ENCODE measurements at places on chromosomes 2 and 18.

DNA sequence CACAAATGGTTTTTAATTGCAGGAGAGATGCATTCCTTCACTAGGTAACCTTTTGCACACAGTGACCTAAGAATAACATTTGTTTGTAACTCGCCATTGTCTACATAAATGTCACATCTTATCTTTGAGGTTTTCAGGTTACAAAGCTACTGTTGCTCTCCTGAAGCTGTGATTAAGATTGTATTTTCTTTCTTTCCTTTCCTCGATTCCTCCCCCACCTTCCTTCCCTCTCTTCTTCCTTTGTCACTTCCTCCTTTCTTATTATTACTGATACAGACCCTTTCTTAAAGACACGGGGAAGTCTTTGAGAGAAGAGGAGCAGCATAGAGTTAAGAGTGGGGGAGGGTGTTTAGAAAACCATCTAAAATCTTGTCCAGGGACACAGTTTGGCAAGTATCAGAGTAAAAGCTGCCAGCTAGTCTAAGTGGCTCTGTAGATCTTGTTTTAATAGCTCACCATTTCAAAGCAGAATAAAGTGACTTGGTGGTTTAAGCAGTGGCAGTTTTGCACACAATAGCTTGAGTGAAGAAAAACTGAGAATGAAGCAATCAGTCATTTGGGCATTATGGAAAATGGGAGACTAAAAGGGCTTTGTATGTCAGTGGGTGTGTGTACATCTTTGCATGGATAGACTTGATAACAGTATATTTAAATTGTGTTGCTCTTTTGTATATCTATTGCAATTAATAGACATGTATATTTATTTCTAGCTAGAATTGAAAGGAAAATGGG lies 10.9 kb downstream of the CERS6 start:
- DNase-seq = no peak

DNA sequence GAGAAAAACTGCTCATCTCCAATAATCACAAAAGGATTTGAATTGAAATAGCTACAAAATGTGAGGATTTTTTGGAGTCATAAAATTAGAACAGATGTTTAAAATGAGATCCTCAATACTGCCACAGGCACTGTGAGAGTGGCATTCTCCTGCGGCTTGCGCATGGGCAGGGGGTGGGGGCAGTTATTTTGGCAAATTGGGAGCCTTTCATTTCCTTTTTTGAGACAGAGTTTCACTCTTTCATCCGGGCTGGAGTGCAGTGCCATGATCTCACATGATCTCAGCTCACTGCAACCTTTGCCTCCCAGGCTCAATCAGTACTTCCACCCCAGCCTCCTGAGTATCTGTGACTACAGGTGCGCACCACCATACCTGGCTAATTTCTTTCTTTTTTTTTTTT lies 42.4 kb downstream of the POMC start:
- no peak for DNase-seq

DNA sequence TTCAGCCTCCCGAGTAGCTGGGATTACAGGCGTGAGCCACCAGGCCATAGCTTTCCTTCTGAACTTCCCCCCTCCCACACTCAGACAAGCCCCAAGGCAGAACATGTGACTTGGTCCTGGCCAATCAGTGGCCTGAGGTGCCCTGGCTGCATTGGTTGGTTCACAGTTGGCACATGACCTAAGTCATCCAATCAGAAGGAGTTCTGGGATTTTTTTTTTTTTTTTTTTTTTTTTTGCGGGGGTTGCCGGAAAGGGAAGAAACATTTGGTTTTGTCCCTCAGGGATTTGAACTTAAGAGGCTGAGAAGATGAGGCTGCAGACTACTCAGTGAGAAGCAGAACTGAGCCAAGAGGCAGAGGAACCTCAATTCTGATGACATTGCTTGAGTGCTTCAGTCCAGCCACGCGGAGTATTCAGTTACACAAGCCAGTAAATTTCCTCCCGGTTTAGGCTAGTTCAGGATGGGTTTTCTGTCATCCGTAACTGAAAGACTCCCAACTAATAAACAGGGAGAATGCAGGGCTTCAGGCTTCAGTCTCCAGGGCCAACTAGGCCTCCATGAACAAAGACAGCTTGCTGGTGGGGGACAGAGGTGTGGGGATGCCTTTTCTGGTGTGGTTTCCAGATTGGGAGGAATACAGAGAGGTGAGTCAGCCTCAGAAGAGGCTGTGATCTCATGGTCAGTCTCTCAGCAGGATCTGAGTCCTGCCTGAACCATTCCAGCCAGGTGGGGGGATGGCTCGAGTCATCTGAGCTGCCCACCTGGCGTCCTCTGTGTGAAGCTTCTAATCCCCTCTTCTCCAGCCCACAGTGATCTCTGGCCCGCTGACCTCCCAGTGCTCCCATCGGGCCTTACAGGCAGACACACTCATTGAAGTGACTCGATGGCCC lies 9.2 kb downstream of the PTMA start:
- DNase-seq = peak; percentile 81

DNA sequence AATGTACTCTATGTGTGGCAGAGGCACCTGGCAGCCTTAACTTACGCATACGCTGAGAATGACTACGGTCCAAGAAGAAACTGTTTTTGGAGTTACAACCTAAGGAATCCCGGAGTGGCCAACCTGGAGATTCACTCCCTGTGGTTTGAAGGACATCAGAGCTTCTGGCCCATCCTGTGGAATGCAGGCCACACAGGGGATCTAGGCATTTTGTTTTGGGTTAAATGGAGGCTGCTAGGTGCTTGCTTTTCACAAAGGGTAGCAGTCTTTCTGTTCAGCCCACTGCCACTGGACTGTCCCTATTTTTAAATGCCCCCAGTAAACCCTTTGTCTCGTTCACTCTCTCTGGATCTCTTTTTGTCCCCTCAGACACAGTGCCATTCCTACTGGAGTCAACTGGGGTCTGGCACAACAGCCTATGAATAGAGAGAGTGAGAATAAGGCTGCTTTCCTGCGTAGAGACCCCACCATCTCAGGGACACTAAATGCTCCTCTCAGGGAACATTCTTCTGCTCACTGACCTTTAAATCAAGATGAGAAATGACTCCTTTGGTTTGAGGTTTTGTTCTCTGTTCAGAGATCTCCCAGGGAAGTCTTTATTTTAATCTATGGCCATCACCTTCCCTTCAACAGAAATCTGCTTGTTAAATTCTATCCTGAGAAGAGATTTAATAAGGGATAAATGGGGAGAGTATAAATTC lies 124.9 kb downstream of the B3GNT2 start:
- no peak for DNase-seq

GRCh38 chr2:10481666-10482157 lies 33.6 kb upstream of the ODC1 start:
- no peak for DNase-seq

- DNase-seq = no peak
Observed at GRCh38 chr2:22494156-22494555, 890.8 kb upstream of the KLHL29 start.

DNA sequence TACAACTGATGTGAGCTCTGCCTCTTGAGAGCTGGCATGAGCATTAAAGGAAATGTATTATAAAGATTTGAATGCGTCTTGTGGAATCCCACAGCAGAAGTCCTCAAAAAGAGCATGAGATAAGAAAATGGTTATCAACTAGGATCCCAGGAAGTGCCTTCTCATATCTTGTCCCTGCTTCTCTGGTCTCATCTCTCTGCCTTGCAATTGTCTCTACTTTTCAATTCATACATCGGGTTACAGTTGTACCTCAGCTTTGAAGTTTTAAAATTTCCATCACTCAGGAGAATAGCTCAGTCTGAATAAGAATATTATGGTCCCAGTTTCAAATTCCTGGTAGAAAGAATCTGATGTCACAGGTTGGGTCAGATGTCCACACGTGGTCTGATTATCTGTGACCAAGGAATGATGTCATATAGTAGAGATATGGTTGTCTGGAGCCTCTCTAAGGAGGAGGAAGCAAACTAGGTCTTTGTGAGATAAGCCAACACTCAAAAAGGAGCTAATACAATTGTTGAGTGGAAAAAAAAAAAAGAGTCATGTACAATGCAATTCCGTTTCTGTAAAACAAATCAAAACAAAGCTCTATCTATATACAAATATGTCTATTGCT lies 21.7 kb upstream of the CCDC88A start:
- DNase-seq = no peak

- DNase-seq = no peak
Observed at GRCh38 chr18:30150586-30151250, 891.8 kb downstream of the DSC3 start.
